ENCODE measurements at places on chromosomes 2 and 18. TPM values are rescaled to one million over a fixed set of nuclear protein-coding genes. Genes with fewer than 3 reads are reported as not detected.

The TWIST2 gene
- not detected for total RNA-seq

The TFCP2L1 gene
- total RNA-seq = 0.06 TPM

The LBX2 gene
- total RNA-seq = 1.2 TPM

The ABHD1 gene
- 0.77 TPM for total RNA-seq

The CYP1B1 gene
- total RNA-seq = 8.6 TPM

The GREB1 gene
- total RNA-seq = 0.54 TPM

The ANKRD30BL gene
- 0.20 TPM for total RNA-seq

The WDSUB1 gene
- total RNA-seq = 5.3 TPM

The HK2 gene
- total RNA-seq = 39.8 TPM

DNA sequence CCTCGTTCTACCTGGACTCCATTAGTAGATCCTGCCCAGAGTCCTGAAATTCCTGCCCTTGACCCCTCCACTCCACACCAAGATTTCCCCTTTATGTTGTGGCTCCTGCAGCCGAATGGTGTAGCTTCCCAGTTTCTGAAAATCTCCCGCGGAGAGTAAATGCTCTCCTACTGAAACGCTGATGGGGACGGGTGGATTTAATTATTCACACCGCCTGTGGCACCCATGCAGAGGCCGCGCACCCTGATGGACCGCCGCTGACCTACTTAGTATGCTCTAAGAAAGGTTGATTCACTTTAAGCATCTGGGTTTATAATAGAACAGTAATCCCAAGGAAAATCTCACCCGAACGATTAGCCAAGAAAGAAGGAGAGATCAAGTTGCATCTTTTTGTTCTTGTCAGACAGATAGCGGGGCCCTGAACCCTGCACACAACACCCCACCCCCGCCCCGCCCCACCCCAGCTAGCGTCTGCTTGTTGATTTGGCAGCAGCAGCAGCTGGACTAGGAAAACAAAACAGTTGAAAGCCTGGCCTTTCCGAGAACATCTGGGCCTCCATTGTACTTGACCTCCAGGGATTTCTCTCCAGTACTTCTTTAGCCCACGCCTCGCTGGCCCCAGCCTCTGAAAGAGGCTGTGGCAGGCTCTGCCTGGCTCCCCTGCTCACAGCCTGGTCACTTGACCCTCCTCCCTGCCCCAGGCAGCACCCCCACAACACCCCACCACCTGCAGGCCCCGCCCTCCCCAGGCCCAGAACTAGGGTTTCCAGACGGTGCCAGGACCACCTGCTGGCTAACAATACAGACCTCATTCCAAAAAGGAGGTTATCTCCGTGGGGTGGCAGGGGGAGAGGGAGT is 53.6 kb downstream of the DPYSL5 start:
- no peaks in the 10 kb centered on the region for H3K36me3 ChIP-seq
- no peak overlapping the region for H3K27ac ChIP-seq
- H3K27me3 ChIP-seq = peaks cover 7% of the 10 kb centered on the region
- no peaks in the 10 kb centered on the region for H3K4me1 ChIP-seq
- H3K4me3 ChIP-seq = no peak overlapping the region

- no peak for DNase-seq
- H3K27ac ChIP-seq = no peak overlapping the region
- H3K27me3 ChIP-seq = no peaks in the 10 kb centered on the region
- H3K36me3 ChIP-seq = no peaks in the 10 kb centered on the region
- H3K4me3 ChIP-seq = no peak overlapping the region
Observed at GRCh38 chr2:122532072-122532344, 776.6 kb downstream of the TSN start.

DNA sequence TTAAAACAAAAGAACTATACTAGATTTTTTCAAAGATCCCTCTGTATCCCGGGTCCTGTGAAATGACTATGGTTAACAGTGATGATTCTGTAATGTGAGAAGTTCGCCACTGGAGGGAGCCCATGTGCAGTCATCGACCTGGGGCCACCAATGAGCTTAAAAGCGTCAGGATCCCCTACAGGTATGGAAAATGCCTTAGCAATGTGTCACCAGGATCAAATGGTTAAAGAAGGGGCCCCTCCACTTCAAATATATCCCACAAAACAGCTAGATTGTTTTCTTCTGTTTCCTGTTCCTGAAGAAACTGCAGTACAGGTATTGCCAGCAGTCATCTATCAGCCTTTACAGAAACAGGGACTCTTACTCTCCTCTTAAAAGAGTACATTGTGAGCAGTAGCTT is 15.3 kb downstream of the CHRNA1 start:
- peak; percentile 65 for DNase-seq
- H3K27ac ChIP-seq = no peak overlapping the region
- no peaks in the 10 kb centered on the region for H3K36me3 ChIP-seq
- peaks cover 14% of the 10 kb centered on the region for H3K27me3 ChIP-seq

DNA sequence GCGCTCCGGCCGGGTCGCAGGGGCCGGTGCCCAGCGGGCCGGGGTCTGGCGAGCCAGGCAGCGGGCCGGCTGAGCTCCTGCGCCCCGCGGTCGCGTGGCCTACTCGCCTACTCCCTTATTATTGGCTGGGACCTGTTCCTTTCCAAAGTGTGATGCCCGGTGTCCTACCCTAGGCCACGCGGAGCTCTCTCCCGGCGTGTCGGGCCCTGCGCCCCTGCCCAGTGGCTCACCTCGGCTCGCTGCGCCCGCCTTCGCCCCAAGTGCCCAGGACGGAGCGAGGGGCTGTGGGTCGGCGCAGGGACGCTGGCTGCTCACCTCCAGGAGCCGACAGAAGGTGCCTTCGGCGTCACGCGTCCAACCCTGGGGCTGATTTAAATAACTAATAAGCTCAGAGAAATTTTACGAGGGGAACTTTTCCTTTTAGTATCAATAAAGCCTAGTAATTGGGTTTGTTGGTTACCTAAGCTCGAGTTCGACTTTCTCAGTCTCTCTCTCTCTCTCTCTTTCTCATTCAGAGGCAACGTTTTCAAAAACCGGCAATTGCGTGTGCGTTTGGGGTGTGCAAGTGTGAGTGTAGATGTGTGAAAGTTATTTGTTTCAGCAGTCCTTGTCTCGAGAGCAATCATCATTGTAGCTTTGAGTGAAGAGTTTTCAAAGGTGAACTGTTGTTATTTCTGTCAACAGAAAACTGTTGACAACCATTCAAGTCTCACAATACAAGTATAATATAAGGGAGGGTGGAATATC is 7.0 kb upstream of the SATB2 start:
- peak overlapping the region; percentile 20 for H3K4me3 ChIP-seq
- peak overlapping the region; percentile 78 for H3K27ac ChIP-seq
- no peak for DNase-seq
- peaks cover 87% of the 10 kb centered on the region for H3K27me3 ChIP-seq
- peaks cover 16% of the 10 kb centered on the region for H3K4me1 ChIP-seq

DNA sequence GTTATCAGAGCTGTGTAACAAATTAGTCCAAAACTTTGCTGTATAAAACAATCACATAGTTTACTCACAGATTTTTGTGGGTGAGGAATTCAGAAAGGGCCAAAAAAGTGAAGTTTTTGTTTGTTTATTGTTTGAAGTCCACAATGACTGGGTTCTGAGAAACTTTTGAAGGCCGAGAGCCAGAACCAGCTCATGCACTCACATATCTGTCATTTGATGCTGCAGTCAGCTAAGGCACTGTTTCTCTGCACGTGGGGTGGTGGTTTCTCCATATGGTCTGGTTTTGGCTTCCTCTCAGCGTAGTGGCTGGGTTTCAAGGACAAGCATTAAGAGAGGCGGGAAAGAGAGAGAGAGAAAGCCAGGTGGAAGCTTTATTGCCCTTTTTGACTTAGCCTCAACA is 131.8 kb downstream of the TWIST2 start:
- no peak overlapping the region for H3K27ac ChIP-seq
- H3K4me3 ChIP-seq = no peak overlapping the region
- DNase-seq = no peak
- H3K27me3 ChIP-seq = peaks cover 5% of the 10 kb centered on the region
- no peaks in the 10 kb centered on the region for H3K36me3 ChIP-seq
- H3K4me1 ChIP-seq = no peaks in the 10 kb centered on the region

DNA sequence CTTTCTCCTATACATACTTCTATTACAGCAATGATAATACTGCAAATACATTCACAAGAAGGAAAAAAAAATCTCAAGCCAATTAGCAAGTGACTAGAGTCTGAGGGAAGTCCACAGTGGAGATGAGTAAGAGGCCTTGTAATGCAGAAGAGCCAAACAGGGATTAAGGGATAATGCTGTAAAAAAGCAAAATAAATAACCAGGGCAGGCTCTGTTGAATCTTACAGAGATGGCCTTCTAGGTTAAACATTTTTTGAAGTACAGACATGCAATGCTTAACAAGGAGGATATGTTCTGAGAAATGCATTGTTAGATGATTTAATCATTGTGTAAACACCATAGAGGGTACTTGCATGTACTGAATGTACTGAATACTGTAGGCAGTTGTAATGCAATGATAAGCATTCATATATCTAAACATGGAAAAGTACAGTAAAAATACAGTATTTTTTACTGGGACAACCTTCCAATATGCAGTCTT is 122.1 kb upstream of the RMDN2 start:
- no peak for DNase-seq
- no peaks in the 10 kb centered on the region for H3K4me1 ChIP-seq
- H3K27ac ChIP-seq = no peak overlapping the region
- H3K4me3 ChIP-seq = no peak overlapping the region
- H3K36me3 ChIP-seq = no peaks in the 10 kb centered on the region

DNA sequence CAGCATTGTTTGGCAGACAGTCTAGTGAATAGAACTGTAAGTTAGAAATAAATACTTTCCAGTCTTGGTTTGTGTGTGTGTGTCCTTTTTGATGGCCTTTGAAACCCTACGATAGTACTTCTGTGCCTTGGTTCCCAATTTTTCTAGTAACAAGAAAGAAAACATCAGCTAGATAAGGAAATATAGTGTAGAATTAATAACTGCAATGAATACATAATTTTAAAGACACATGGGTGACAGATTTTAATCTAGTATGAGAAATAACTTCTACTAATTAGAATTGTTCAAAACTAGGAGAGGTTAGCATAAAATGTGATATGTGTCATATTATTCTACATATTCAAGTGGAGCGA is 44.5 kb upstream of the NEMP2 start:
- peaks cover 12% of the 10 kb centered on the region for H3K36me3 ChIP-seq
- H3K4me3 ChIP-seq = no peak overlapping the region
- H3K27ac ChIP-seq = no peak overlapping the region
- H3K4me1 ChIP-seq = peaks cover 12% of the 10 kb centered on the region
- no peaks in the 10 kb centered on the region for H3K27me3 ChIP-seq

DNA sequence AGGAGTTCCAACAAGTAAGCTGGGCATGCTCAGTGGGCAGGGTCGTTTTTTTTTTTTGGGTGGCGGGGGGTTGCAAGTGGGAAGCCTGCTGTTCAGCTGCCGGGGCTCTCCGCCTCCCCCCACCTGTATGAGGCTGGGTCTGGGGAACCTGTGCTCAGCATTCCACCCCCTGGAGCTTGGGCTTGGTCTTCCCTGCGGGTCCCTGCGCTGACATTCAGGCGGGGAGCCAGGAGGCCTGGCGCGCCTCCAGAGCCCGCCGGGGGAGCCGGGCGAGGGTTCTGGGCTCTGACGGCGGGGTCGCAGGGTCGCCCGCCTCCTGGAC is 822 bp upstream of the GPD2 start:
- H3K27ac ChIP-seq = no peak overlapping the region
- H3K27me3 ChIP-seq = peaks cover 3% of the 10 kb centered on the region
- peak overlapping the region; percentile 53 for H3K4me3 ChIP-seq
- H3K4me1 ChIP-seq = peaks cover 34% of the 10 kb centered on the region
- DNase-seq = no peak

- H3K4me3 ChIP-seq = no peak overlapping the region
- H3K27me3 ChIP-seq = no peaks in the 10 kb centered on the region
- H3K4me1 ChIP-seq = no peaks in the 10 kb centered on the region
Observed at GRCh38 chr2:72131371-72131891, 16.2 kb downstream of the CYP26B1 start.

DNA sequence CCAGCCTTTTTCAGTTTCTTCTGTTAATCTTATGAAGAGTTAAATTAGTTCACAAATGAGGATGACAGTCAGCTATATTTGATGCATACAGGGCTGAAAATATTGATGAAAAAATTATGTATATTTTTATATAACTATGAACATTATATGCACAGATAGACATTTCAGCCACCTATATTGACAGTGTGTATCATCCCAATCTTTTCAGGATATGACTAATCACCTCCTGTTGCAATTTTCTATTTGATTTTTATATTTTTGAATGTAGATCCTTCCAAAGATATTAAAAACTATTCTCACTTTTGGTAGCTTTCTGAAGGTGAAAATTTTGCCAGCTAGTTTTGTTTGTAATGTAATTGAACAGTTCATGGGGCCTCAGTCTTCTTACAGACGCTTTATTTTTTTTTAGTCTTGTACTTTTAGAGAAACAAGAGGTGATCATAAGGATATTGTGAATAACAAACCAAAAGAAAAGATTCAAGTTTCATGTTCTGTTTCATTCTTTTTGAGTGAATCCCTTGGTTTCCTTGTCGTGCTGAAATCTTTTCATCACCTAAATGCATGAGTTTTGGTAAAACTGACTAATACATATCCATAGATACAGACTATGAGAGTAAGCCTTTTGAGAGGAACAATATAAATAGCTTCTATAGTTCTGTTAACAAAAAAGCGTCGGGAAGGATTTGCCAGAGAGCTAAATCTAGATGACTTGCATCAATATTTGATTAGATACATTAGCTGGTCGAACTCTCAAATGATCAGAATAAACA is 123.1 kb downstream of the ARHGAP15 start:
- DNase-seq = no peak
- peaks cover 29% of the 10 kb centered on the region for H3K36me3 ChIP-seq
- H3K4me3 ChIP-seq = peak overlapping the region; percentile 17
- H3K4me1 ChIP-seq = peaks cover 46% of the 10 kb centered on the region
- H3K27ac ChIP-seq = peak overlapping the region; percentile 53
- no peaks in the 10 kb centered on the region for H3K27me3 ChIP-seq

DNA sequence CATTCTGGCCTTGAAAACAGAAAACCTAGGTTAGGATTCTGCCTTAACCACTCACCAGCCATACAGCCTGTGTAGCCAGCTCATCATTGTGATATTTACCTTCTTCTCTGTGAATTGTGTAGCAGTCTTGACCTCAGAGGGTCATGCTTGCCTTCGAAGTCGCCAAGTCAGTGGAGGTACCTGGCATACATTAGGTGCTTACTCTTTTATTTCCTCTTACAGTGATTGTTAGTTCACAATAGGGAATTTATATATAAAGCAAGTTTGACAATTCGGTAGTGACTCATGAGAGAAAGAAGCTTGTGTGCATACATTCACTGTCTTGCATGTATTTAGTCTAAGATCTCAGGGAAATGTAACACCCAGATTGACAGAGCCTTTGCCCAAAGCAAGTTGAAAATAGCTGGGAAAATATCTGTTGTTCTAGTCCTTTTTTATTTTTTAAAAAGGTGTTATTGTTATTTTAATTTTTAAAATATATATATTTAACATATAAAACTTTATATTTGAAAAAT is 290.6 kb downstream of the PTGR3 start:
- peaks cover 4% of the 10 kb centered on the region for H3K4me1 ChIP-seq
- no peaks in the 10 kb centered on the region for H3K27me3 ChIP-seq
- peaks cover 1% of the 10 kb centered on the region for H3K36me3 ChIP-seq
- no peak overlapping the region for H3K27ac ChIP-seq
- H3K4me3 ChIP-seq = no peak overlapping the region
